ENCODE measurements at places on chromosomes 12 and 14.
A peak's percentile ranks its signal among the peaks of the same experiment; 100 is the strongest.

DNA sequence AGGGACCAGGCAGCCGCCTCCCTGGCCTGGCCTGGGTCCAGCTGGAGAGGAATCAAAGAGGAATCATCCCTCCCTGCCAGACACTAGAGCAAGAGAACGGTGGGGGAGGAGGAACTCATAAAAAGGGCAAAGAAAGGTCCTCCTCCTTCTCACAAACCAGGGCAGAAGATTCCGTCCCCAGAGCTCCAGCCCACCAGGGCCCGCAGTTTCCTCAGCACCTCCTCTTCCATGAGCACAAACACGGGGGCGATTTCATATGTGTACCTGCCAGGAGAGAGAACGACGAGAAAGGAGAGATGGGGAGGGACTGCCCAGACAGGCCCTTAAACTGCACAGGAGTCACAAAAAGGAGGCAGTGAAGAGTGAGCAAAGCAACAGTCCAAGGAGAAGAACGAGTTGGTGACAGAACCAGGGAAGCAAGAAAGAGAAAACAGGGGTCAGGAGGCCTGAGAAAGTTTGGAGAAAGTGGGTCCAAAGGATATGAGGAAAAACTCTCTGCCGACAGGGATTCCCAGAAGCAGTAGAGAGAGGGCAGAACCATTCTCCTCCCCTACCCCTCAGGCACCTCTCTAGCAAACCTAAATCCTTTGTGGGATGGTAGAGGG is 8.7 kb upstream of the ZNF740 start:
- DNase-seq: no peak

DNA sequence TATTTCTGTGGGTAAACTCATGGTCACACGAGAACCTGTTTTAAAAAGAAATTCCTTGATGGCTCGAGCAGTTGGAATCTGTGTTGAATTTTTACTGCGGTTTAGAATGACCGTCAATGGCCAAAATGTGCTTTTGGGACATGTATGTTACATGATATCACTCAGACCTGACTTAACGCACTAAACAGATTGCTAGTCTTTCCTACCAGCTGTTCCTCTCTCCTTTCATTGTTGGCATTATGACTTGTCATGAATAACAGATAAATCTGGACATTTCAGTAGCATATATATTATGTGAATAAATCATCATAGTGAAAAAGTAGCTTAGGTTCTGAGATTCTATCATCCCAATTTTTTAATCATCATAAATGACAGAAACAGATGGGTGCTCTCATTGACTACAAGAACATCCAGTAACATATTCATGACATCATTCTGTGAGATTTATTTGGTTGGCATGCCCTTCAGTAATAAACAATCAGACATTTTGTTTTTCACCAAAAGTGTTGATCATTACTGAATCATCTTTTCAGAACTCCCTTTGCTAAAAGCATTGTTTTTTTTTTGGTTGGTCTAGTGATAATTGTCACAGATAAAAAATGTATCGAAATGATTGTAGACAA is 57.9 kb upstream of the NAV3 start:
- DNase-seq: no peak

- DNase-seq: no peak
Measured at GRCh38 chr12:39237004-39237403, 205.9 kb downstream of the KIF21A start.

DNA sequence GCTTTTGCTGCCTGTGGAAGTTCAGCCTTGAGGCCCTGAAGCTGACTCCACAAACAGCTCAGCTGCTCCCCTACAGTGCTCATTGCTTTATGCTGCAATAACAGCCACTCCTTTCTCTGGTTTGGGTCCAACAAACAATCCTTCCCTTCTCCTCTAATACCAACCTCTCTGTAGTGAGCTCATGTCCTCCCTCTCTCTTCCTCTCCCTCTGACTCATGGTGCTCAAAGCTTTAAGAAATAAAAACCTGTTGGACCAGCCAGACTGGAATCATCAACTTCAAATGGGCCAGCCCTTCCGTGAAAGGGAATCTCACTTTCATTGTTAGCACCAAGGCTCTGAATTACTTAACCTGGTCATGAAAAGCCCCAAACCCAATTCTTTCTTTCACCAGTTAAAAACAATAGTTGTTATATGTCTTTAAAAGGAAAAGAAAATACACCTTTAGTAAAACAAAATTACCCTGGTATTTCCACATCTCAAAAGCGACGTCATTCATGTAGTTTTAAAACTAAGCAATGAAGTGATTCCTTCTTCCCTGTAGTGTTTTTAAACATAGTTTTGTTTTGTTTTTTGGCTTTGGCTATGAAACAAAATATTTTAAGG is 126.4 kb downstream of the DUSP6 start:
- no peak for DNase-seq

DNA sequence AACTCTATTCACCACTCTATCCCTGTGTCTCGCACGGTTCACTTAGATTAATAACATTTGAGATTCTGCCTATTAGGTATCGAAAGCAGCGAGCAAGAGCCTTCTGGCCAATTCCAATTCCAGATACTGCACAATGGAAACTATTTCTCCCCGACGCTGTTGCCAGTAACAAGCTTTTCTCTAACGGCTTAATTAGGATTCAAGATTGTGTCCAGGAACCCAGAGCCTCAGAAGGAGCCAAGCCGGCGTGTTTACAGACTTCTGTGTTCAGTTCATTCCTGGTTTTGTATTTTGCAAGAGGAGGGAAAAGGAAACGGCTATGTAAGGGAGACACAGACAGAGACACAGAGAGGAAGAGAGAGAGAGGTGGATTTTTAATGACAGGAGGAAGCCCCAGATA is 185.6 kb downstream of the DICER1 start:
- DNase-seq: peak; percentile 44

DNA sequence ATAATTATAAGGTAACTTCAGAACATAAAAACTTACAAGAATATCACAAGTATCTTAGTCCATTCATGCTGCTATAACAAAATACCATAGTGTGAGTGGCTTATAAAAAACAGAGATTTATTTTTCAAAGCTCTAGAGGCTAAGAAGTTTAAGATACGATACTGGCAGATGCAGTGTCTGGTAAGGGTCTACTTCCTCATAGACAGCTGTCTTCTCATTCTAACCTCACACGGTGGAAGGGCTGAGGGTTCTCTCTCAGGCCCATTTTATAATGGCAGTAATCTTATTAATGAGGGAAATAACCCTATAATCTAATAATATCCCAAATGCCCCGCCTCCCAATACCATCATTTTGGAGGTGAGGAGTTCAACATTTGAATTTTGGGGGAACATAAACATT is 23.7 kb upstream of the OSBPL8 start:
- DNase-seq: no peak

DNA sequence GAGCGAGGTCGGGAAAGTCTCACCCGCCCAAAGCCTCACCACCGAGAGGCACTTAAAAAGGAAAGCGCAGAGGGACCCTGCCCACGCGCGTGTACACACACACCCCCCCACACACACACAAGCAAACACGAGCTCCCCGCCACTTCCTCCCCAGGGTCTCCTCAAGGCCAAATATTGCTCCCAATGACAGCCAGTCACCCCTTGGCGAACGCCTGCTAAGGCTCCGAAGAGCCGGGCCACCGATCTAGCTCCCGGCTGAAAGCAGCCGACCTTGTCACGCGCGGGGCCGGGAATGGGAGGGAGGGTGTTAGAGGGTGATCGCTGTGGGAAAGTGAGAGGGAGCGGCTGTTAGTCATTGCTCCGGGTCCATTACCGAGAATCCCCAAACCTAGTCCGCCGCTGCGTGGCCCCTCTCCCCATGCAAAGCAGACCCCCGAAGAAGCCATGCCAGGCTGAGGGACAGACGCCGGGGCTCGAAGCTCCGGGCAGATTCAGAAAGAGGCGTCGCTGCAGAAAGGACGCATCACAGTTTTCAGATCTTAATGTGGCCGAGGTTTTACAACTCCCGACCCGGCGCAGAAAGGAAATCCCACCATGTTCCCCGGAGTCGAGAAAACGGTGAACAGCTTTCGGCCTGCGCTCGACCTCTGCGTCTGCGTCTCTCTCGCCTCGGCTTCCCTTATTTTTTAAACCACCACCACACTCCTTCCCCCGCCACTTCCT is 2.6 kb downstream of the BMP4 start:
- no peak for DNase-seq

- DNase-seq: no peak
Measured at GRCh38 chr12:85273381-85274314, 6.4 kb upstream of the ALX1 start.

DNA sequence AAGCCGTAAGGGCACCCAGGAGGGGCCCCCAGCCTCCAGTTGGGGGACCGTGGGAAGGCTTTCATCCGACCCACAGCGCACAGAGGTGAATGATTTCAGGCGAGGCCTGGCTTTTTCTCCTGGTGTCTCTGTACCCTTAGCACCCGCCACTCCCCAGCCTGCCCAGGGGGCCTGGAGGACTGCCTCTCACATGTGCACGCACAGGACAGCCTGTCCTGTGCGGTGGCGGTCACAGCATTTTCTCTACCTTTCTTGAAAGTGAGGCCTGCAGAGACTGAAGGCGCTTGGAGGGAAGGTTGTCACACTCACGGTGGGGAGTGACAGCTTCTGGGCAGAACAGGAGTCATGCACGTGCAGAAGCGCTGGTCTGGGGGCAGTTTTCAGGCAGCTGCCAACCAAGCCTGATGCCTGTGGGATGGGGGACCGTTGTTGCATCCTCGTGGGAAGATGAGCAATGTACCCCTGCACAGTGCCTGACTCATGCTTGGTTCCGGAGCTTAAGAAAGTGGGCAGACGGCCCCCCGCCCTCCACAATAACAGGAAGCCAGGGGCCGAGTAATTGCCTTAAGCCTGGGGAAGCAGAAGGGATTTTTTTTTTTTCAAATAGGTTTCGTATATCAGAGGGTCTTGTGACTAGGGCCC is 148.1 kb downstream of the TSPAN9 start:
- DNase-seq: peak; percentile 74

DNA sequence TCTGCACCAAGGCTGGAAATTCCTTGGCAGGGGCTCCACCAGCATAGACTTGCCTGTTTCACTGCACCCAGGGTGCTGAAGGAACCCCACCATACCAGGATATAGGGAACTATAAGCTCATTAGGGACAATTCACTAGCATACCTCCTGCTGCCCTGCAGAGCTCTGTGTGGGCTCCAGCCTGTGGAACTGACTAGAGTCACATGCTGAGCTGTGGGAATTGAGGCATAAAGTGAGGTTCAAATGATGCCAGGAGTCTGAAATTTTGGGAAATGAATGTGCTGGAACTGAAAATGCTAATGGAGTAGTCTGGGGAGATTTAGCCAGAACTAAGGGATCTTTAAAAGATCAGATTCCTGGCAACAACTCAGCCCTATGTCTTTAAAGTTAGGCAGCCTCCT is 7.3 kb upstream of the EMP1 start:
- no peak for DNase-seq

DNA sequence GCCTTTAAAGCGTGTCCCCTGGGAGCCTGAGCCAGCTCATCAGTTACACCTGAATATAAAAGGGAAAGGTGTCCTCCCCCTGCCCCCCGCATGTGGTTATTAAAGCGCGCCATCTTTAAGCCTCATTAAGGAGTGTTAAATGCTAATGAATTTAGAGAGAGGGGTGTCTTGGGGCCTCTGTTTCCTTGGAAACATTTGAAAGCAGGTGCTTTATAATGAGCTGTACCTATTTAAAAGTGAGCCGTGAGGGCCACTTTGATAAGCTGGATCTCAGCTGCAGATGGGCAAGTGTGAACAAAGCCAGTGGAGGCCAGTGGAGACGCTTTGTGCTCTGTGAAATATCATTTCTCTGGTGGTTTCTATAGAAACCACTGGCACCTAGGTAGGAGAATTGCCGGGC is 84.0 kb downstream of the BEGAIN start:
- no peak for DNase-seq

- no peak for DNase-seq
Measured at GRCh38 chr14:65132855-65133254, 30.5 kb upstream of the MAX start.

DNA sequence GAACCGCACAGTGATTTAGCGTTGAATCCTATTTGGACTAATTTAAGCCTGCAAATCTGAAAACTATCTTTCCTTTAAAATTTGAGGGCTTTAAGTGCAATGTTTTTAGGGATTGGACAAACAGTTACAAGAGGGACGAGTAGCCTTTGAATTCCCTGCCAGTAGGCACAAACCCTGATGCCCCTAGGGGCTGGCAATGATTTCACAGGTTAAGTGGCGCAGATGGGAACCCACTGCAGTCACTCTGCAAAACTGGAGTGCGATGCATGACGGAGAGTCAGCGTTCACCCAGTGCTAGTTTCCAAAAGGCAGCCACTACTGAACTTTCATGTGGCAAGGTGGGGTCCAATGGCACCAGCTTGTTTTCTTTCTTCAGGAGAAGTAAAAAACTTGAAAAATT is 99.4 kb upstream of the FRMD6 start:
- no peak for DNase-seq

- DNase-seq: no peak
Measured at GRCh38 chr12:126337556-126338441, 1272.6 kb downstream of the AACS start.

DNA sequence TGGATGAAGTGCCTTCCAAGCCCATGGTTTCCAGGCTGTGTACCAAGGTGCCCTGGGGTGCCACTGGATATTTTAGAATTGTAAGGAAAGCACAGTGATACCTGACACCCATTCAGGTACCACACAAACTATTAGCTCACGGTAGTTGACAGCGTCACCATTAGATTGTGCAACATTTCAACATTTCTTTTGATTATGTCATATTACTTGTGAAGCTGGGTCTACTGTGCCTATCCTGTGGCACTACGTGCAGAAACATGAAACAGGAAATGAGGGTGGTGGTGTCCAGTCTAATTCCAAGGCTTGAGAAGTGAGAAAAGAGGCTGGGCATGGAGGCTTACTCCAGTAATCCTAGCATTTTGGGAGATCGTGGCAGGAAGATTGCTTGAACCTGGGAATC is 75.5 kb upstream of the CPM start:
- DNase-seq: no peak

GRCh38 chr12:54937929-54938328 is 46.6 kb downstream of the TESPA1 start:
- no peak for DNase-seq

- no peak for DNase-seq
Measured at GRCh38 chr14:76836029-76836630, 9.9 kb downstream of the LRRC74A start.

DNA sequence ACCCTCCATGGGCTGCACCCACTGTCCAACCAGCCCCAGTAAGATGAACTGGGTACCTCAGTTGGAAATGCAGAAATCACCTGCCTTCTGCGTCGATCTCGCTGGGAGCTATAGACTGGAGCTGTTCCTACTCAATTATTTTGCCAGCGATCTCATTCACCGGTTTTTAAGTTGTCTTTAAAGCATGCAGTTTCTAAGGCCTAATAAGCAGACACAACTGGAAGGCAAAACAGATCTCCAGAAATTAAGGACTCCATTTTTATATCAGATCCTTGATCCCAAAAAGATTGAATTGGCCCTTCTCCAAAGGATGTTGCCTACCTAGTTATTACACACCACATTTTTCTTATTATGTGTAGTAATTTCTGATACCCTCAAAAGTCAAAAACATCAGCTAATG is 131.4 kb downstream of the KCNMB4 start:
- DNase-seq: no peak

- DNase-seq: no peak
Measured at GRCh38 chr14:26265170-26265685, 332.6 kb downstream of the NOVA1 start.

Data from SJSA1 (cell line).